Smooth muscle cell of the umbilical artery (primary cell): ENCODE measurements at places on chromosomes 3 and 15. TPM values are rescaled to one million over a fixed set of nuclear protein-coding genes. Genes with fewer than 3 reads are reported as not detected.

LIPH gene
- total RNA-seq: not detected in 2 replicates

MUSTN1 gene
- total RNA-seq: not detected in 2 replicates

LRRK1 gene
- total RNA-seq: 11.3 and 20.8 TPM in 2 replicates

MEX3B gene
- total RNA-seq: 7.7 and 10.5 TPM in 2 replicates

CCR8 gene
- not detected in 2 replicates for total RNA-seq

FANCD2OS gene
- not detected in 2 replicates for total RNA-seq

SLC28A2 gene
- not detected in 2 replicates for total RNA-seq

NOP10 gene
- 116 and 182 TPM in 2 replicates for total RNA-seq

LRRC31 gene
- total RNA-seq: not detected in 2 replicates

STRC gene
- total RNA-seq: 0.09 and 0.30 TPM in 2 replicates

GPR176 gene
- total RNA-seq: 64.1 and 142 TPM in 2 replicates

TIPIN gene
- total RNA-seq: 8.3 and 12.9 TPM in 2 replicates

FEZF2 gene
- not detected in 2 replicates for total RNA-seq

TGM4 gene
- not detected in 2 replicates for total RNA-seq

A4GNT gene
- not detected in 2 replicates for total RNA-seq

MORC1 gene
- total RNA-seq: not detected in 2 replicates

TNNC1 gene
- 0.89 TPM in 1 of 2 replicates, not detected in the other for total RNA-seq

LTF gene
- total RNA-seq: not detected in 2 replicates

GOLGA6B gene
- not detected in 2 replicates for total RNA-seq

LRRIQ4 gene
- not detected in 2 replicates for total RNA-seq

ANKRD28 gene
- total RNA-seq: 70.1 and 87.8 TPM in 2 replicates

MYLK gene
- total RNA-seq: 238 and 291 TPM in 2 replicates

FMN1 gene
- total RNA-seq: under 0.01 and 0.88 TPM in 2 replicates

FANCD2 gene
- 3.0 and 12.1 TPM in 2 replicates for total RNA-seq

GPR62 gene
- total RNA-seq: 0.05 TPM in 1 of 2 replicates, not detected in the other

KIF15 gene
- total RNA-seq: 1.5 and 5.8 TPM in 2 replicates

TRAT1 gene
- not detected in 2 replicates for total RNA-seq

SERINC4 gene
- total RNA-seq: not detected in 2 replicates

AMIGO3 gene
- total RNA-seq: 0.30 TPM in 1 of 2 replicates, not detected in the other

SPESP1 gene
- 2.7 and 6.0 TPM in 2 replicates for total RNA-seq

RPSA gene
- total RNA-seq: 664 and 977 TPM in 2 replicates

BUB1B gene
- total RNA-seq: 3.6 and 19.2 TPM in 2 replicates

TUSC7 gene
- not detected in 2 replicates for total RNA-seq

SERPINI2 gene
- not detected in 2 replicates for total RNA-seq

KLHL40 gene
- total RNA-seq: not detected in 2 replicates

TMC3 gene
- total RNA-seq: not detected in 2 replicates

GOLGA8A gene
- total RNA-seq: 23.2 and 37.8 TPM in 2 replicates

SEMA3B gene
- 12.4 and 19.0 TPM in 2 replicates for total RNA-seq

FGD5 gene
- 0.23 and 0.59 TPM in 2 replicates for total RNA-seq

SCN11A gene
- total RNA-seq: not detected in 2 replicates

THSD4 gene
- total RNA-seq: 35.0 and 159 TPM in 2 replicates

ISL2 gene
- total RNA-seq: 1.8 and 2.4 TPM in 2 replicates

CPNE4 gene
- not detected in 2 replicates for total RNA-seq

ADAMTSL3 gene
- under 0.01 and 0.05 TPM in 2 replicates for total RNA-seq

REC114 gene
- not detected in 2 replicates for total RNA-seq

CD47 gene
- total RNA-seq: 108 and 116 TPM in 2 replicates

BTLA gene
- total RNA-seq: 0.42 TPM in 1 of 2 replicates, not detected in the other

PPP1R14D gene
- total RNA-seq: not detected in 2 replicates

GOLGA8K gene
- total RNA-seq: 0.30 TPM in 1 of 2 replicates, not detected in the other

CXCR6 gene
- not detected in 2 replicates for total RNA-seq

AGBL1 gene
- total RNA-seq: not detected in 2 replicates

ZIC4 gene
- total RNA-seq: not detected in 2 replicates

CALML4 gene
- total RNA-seq: 0.30 and 2.1 TPM in 2 replicates

DPPA2 gene
- total RNA-seq: not detected in 2 replicates

ZNF662 gene
- 1.1 and 1.2 TPM in 2 replicates for total RNA-seq
